Heart right ventricle (tissue), 16 donors: ENCODE measurements at places on chromosomes 11 and 22. TPM values are rescaled to one million over a fixed set of nuclear protein-coding genes. Genes with fewer than 3 reads are reported as not detected.
A peak's percentile ranks its signal among the peaks of the same experiment; 100 is the strongest.

The CHCHD10 gene
- total RNA-seq, result 1,563 TPM

The GTSE1 gene
- 0.50 TPM for total RNA-seq

DNA sequence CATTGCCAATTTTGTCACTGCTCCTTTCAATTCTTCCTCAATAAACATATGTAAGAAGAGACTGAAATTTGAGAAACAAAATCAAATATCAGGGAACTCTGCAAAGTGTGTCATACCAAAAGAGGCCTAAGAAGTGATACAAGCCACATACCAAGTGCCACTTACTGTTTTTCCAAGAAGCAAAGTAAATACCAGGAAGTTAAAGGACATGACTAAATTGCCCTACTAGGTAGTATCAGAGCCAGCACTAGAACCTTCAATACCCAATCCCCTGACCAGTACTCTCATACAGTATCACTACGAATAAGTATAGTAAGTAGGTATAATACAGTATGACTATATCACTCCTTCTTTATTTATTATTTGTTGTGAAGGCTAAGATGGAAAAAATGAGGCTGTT is 13.6 kb downstream of the MAML2 start:
- H3K27me3 ChIP-seq, result no peaks in the 10 kb centered on the region
- no peak overlapping the region for H3K27ac ChIP-seq
- H3K36me3 ChIP-seq, result no peaks in the 10 kb centered on the region
- H3K4me3 ChIP-seq, result no peak overlapping the region
- DNase-seq, result no peak

DNA sequence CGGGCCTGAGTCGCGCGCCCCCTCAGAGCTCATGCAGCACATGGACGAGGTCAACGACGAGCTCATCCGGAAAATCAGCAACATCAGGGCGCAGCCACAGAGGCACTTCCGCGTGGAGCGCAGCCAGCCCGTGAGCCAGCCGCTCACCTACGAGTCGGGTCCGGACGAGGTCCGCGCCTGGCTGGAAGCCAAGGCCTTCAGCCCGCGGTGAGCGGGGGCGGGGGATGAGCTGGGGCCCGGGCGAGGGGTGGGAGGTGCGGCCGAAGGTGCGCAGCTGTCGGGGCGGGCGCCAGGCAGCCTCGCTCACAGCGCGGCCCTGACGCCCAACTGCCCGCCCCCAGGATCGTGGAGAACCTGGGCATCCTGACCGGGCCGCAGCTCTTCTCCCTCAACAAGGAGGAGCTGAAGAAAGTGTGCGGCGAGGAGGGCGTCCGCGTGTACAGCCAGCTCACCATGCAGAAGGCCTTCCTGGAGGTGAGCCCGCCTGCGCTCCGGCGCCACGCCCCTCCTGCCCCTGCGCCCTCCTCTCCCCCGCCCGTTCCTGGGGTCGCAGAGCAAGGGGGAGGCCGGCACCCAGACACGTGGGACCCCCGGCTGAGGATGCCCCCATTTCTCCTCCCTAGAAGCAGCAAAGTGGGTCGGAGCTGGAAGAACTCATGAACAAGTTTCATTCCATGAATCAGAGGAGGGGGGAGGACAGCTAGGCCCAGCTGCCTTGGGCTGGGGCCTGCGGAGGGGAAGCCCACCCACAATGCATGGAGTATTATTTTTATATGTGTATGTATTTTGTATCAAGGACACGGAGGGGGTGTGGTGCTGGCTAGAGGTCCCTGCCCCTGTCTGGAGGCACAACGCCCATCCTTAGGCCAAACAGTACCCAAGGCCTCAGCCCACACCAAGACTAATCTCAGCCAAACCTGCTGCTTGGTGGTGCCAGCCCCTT is 20.5 kb downstream of the EPS8L2 start:
- H3K36me3 ChIP-seq, result no peaks in the 10 kb centered on the region
- H3K4me3 ChIP-seq, result peak overlapping the region; percentile 12
- H3K27ac ChIP-seq, result no peak overlapping the region
- H3K4me1 ChIP-seq, result peaks cover 29% of the 10 kb centered on the region

DNA sequence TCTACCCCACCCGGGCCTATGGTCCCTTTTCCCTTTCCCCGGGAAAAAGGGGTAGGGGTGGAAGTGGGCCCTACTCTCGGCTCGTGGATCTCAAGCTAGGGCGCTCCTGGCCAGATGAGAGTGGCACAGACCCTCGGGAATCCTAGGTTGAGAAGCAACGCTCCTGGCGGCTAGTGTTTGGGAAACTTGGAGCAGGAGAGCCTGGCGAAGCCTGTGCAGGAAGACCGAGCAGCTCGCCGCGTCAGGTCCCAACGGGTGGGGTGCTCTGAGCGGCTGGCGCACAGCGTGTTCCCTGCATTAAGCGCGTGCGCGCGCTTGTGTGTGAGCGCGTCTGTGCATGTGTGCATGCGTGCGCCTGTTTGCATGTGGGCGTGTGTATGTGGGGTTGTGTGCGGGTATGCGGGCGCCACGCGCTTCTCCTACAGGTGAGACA is 7.1 kb upstream of the FLI1 start:
- DNase-seq, result no peak
- H3K4me3 ChIP-seq, result peak overlapping the region; percentile 4
- no peak overlapping the region for H3K27ac ChIP-seq
- peaks cover 16% of the 10 kb centered on the region for H3K27me3 ChIP-seq

DNA sequence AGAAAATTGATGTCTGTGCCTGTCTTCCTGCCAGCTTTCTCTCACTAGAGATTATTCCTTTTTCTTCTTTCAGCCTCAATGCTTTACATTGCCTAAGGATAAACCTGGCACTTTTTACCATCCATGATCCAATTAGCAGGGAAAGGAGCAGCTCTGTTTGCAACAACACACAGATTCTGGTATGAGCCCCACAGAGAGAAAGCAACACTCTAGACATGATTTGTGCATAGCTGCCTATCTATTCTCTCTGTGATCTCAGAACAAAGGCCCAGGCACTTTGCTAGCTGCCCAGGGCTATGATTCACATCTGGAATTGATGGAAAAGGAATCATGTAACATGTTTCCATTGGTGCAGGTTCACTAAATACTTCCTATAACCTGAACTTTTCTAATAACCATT is 685.0 kb downstream of the ETS1 start:
- H3K27me3 ChIP-seq, result no peaks in the 10 kb centered on the region
- no peaks in the 10 kb centered on the region for H3K36me3 ChIP-seq
- no peak overlapping the region for H3K27ac ChIP-seq
- DNase-seq, result no peak
- no peaks in the 10 kb centered on the region for H3K4me1 ChIP-seq
- no peak overlapping the region for H3K4me3 ChIP-seq

GRCh38 chr11:117820071-117820470 is 4.5 kb downstream of the FXYD2 start:
- peaks cover 73% of the 10 kb centered on the region for H3K4me1 ChIP-seq
- no peaks in the 10 kb centered on the region for H3K27me3 ChIP-seq
- no peak overlapping the region for H3K27ac ChIP-seq
- DNase-seq, result no peak
- no peak overlapping the region for H3K4me3 ChIP-seq

GRCh38 chr11:130103296-130103814 is 33.7 kb downstream of the APLP2 start:
- H3K27ac ChIP-seq, result no peak overlapping the region
- peaks cover 24% of the 10 kb centered on the region for H3K4me1 ChIP-seq
- no peak overlapping the region for H3K4me3 ChIP-seq
- H3K27me3 ChIP-seq, result no peaks in the 10 kb centered on the region
- no peak for DNase-seq
- H3K36me3 ChIP-seq, result no peaks in the 10 kb centered on the region

DNA sequence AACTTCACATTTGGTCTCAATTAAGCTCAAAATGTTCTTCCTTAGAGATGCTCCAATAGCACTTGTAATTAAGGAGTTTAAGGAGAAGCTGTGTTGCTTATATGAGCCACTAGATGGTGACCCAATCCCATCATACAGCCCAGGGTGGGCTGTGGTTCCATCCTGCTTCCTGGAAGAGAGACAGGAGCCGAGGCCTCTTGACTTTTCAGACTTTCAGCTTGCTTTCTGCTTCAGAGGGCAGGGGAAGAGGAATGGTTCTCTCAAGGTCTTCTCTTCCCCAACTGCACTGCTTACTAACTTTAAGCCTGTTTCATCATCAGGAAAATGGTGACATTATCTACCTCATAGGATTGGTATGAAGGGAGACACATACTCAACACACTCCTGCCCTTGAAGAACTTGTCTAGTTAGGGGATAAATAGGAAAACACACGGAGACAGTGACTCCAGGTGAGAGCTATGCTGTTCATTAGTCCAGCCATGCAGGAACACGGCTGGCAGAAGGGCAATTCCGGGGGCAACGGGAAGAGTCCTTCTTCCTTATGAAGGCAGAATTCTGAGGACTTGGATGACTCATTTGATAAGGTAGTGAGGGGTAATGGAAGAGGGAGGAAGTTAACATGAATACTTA is 20.1 kb downstream of the TMEM218 start:
- DNase-seq, result no peak
- H3K36me3 ChIP-seq, result peaks cover 1% of the 10 kb centered on the region
- H3K4me3 ChIP-seq, result no peak overlapping the region
- H3K4me1 ChIP-seq, result peaks cover 10% of the 10 kb centered on the region
- H3K27ac ChIP-seq, result no peak overlapping the region

DNA sequence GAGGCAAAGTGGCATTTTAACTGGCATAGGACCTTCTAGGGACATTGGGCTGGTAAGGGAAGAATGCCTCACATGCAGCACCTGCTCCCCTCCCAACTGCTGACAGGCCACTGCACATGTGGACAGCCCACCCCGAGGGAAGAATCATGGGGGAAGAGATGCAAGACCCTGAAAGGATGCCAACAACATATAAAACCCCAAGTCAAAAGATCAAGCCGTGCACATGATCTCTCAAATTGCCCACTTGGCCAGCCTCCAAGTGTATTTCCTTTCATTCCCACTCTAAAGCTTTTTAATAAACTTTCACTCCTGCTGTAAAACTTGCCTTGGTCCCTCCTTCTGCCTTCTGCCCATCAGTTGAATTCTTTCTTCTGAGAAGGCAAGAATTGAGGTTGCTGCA is 947.8 kb upstream of the CCDC90B start:
- no peak overlapping the region for H3K27ac ChIP-seq
- H3K36me3 ChIP-seq, result no peaks in the 10 kb centered on the region
- H3K4me1 ChIP-seq, result no peaks in the 10 kb centered on the region
- H3K4me3 ChIP-seq, result no peak overlapping the region

DNA sequence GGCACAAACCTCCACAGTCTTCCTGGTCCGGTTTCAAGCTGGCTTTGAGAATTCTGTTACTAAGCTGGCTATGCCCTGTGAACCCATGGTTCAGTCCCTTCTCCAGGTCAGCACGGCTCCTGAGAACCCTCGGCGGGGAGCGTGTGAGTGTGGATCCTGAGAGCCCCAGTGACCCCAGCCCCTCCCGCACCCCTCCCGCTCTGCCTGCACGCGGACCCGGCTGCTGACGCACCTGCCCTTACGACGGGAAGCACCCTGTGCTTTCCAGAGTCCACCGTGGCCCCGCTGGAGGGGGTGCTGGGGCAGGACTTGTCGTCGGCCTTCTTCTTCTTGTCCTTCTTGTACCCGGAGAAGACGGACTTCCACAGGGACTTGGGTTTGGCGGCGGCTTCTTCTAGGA is 42.8 kb upstream of the BID start:
- no peak for DNase-seq
- H3K27me3 ChIP-seq, result no peaks in the 10 kb centered on the region
- no peak overlapping the region for H3K27ac ChIP-seq
- no peaks in the 10 kb centered on the region for H3K4me1 ChIP-seq
